ENCODE measurements at places on chromosomes 12 and 14.

GRCh38 chr12:6666211-6666610 is 3.3 kb upstream of the ING4 start:
- DNase-seq: no peak

DNA sequence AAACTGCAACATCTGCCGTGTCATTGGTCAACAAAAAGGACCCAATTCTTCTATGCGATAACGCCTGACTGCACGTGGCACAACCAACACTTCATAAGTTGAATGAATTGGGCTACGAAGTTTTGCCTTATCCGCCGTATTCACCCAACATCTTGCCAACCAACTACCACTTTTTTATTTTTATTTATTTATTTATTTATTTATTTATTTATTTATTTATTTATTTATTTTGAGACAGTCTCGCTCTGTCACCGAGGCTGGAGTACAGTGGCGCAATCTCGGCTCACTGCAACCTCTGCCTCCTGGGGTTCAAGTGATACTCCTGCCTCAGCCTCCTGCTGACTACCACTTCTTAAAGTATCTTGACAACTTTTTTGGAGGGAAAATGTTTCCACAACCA is 127.4 kb downstream of the RASSF9 start:
- DNase-seq: no peak

- DNase-seq: peak; percentile 55
Measured at GRCh38 chr12:104790296-104791125, 167.6 kb downstream of the SLC41A2 start.

- DNase-seq: no peak
Measured at GRCh38 chr14:73739174-73739898, 25.2 kb upstream of the PNMA1 start.

- no peak for DNase-seq
Measured at GRCh38 chr14:99441918-99442317, 38.7 kb downstream of the SETD3 start.

DNA sequence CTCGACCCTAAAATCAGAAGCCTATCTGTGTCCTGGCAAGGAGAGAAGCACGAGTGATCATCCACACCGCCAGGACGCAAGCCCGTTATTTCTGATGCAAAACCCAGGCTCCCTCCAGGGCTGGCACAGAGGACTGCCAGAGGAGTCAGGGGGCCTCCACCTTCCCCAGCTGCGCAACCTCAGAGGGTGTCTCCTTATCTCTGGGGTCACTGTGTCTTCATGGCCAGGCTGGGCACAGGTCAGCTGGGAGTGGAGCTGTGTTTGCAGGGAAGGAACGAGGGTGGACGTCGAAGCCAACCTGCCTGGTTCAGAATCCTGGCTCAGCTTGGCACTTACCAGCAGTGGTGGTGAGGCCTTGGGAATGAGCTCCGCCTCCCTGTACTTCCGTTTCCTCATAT is 12.0 kb upstream of the SERPINA3 start:
- no peak for DNase-seq

- DNase-seq: no peak
Measured at GRCh38 chr12:52710730-52711129, 7.4 kb upstream of the KRT77 start.

DNA sequence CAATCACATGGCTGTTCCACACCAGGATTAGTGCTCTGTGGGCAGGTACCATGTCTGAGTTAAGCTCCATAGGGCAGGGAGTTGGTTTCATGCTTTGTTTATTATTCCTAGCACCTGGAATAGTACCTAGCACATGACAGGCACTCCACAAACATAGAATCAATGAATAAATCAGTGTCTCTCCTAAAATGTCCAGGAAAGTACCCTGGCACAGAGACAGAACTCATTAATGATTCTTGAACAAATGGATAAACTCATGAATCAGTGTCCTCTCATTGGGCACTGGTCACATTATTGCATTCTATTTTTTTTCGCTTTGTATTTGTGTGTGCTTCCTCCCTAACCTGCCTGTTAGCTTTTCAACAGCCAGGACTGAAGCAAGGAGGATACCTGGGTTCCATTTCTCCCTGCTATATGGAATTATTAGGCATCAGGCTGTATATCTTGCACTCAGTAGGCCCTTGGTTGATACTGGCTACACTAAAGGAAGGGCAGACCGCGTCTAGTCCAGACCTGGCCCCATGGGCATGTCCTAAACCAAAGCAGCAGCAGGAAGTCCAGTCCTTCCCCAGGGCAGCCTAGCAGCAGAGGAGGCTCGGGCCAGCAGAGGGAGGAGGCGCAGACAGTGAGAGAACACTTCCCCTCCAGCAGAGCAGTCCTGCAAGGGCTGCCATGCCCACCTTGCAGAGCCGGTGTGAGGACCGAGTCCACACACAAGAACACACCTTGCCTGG is 18.4 kb downstream of the HDAC7 start:
- no peak for DNase-seq

- no peak for DNase-seq
Measured at GRCh38 chr12:104460041-104460719, 3.4 kb downstream of the CHST11 start.

- DNase-seq: no peak
Measured at GRCh38 chr12:22082190-22082701, 36.2 kb downstream of the CMAS start.

- DNase-seq: no peak
Measured at GRCh38 chr12:76587428-76588178, 28.0 kb upstream of the OSBPL8 start.

DNA sequence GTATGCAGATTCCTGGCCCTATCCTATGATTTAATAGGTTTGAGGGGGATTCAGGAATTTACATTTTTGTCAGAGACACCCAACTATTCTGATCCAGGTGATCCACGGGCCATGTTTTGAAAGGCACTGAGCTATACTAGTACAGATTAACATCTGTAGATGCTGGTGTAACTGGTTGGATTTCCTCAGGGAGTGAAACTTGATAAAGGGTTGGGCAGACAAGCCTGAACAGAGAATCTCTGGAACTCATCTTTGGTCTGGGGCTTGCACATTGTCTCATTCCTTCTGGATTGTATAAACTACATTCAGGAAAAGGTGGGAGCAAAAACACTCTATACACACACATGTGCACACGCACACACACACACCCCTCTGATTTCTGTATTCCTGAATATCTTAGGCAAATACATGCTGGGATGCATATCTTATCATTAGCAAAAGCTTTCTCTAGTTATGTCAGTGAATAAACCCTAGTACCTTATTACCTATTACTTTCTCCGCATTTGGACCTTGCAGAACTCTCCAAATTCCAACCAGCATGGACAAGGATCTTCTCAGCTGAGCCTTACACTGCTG is 104.6 kb downstream of the SLC38A1 start:
- no peak for DNase-seq

DNA sequence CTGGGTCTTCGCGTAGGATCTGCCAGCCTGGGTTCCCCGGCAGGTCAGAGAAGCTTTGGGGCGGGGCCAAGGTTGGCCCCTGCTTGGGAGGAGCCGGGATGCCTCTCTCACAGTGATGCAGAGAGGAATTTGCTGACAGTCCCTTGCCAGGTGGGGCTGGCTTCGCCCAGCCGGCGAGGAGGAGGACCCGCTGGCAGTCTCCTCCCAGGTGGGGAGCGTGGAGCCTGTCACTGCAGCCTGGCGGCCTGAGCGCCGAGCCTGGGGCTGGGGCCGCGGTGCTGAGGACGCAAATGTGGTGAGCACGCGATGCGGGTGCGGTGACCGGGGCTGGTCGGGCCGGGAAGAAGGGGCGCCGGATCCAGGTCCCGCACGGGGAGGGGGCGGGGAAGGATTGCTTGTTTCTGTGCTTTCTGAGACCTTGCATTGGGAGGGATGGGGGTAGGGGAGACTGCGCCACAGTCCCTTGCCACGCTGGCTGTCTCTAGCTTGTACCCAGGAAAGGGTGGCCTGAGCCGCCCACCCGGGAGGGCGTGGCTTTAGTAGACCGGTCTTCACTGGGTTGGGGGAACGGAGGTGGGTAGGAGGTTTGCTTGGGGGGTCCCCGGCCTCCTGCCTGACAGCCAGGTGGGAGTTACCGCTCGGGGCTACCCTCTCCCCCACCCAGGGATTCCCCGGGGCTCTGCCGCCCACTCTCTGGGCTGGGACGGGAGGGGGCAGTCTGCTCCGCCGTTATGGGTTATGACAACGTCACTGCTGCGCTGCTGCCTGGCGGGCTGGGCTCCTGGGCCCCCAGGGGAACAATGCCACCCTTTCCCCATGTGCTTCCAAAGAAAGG is at the start of gene TMEM63C:
Gene TMEM63C (plus strand): TSS at position 196 of the 835 bp plus-strand sequence. CDS start 37,016 bp downstream, outside the sequence.
- peak; percentile 65 for DNase-seq

DNA sequence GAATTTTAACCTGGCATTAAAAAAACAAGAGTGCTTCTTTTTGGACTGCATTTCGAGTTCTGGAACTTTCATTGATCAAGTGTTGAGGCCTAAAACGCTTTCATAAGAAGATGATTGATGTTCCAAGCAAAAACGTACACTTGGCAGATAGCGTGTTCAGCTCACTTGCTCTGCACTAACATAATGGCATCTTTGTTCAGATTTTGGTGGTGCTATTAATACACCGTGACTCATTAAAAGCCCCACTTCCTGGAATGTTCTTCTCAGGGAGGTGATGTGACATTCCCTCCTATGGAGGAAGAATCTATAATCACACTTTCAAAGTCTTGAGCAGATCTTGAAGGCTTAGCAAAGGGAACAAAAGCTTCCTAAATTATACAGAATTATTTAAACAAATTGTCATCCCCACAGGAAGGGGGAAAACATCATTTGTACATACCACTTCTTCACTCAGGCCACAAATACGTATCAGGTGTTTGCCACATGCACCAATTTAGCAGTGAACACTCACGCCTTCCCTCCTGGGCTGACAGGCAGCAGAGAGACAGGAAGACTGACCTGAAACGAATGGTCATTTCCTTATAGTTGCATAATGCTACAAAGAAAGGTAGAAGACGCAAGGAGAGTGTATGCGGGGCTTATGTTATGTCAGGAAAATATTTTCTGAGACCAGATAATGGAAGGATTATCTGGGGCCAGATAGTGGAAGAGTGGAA is 15.4 kb downstream of the HSP90AA1 start:
- no peak for DNase-seq

DNA sequence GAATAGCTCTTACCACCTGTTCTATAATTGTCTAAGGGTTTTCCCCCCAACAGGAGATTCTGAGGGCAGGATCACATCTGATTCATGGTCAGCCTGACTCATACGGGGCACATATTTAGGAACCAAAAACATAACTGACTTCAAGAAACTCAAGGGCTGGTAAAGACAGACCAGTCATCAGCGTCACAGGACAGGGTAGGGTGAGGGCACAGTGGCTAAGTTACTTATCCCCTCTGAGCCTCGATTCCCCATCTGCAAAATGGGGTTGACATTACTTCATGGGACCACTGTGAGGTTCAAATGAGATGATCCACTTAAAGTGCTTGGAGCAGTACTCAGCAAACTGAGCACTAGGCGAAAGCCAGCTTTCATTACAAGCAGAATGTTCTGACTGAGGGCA is 606 bp downstream of the CINP start:
- DNase-seq: peak; percentile 43

DNA sequence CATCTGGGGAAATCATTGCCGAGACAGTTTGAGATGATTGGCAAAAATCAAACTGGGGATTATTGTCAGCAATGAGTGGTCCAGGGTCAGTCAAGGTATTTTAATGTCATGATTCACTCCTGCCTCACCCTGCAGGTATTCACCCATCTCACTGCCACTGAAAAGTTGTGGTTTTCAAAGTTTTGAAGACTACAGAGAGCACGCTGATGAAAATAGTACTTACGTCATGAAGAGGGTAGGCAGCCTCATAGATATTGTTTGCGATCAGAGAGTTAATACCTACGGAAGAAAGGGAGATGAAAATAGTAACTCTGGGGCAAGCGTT is 138.0 kb downstream of the ANO2 start:
- no peak for DNase-seq

DNA sequence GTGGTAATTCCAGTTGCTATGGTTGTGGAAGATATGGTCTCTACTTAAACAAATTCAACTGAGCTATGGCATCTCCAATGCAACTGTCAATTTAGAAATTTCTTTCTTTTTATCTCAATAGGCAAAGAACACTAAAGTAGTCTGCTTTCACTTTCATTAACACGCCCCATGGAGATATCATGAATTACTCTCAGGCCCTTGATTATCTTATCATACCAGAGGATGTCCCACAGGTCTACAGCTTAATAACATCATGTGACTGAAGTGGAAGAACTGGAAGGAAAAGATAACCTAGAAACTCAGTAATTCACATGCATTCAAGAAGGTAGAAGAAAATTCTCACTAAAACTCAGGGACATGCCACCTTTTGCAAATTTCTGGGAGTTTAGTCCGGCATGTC is 114.3 kb downstream of the FLRT2 start:
- DNase-seq: no peak

GRCh38 chr12:15118955-15119354 is 102.3 kb downstream of the RERG start:
- no peak for DNase-seq

GRCh38 chr12:58965568-58965967 is 45.3 kb upstream of the LRIG3 start:
- DNase-seq: no peak

DNA sequence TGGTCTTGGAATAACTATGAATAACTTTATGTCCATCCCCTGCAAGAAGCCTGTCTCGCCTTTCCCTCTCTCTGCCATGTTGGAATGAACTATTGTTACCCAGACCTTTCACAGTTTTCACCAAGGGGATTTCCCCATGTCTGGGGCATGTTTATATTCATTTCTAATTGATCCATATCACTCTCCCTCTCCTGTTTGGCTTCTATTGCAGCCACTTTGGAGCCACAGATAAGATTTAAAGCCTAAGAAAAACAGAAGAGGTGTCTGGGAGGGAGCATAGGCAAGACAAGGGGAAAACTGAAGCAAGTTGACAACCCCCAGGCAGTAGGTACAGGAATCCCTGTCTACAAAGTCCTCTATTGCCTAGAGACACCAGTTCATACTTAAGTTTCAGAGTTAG is 41.0 kb upstream of the FOXJ2 start:
- no peak for DNase-seq

DNA sequence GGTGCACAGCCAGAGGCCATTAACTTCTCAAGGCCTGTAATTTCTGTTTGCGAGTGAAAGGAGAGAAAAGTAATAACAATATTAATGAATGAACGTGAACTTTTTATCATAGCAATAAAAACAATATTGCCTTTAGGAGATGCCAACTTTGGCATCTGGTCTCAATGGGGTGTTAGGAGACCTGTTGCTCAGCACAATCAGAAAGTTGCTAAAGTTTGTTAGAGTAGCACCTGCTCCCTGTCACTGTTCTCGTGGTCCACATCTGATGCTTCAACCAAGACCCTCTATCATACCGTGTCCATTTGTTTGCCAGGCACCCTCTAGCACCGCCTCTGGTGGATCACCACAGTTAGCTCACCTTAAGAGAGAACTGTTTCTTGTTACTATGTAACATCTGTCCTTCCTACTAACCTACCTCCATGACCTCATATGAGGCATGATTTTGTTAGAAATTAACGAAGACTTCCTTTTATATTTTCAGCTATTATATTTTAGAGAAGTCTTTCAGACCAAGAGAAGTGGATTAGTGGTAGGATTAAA is 12.5 kb upstream of the CLEC4E start:
- DNase-seq: no peak

- DNase-seq: no peak
Measured at GRCh38 chr14:39055786-39056474, 47.1 kb downstream of the SEC23A start.

- DNase-seq: no peak
Measured at GRCh38 chr12:42648061-42648460, 58.5 kb upstream of the PRICKLE1 start.

All from stimulated activated CD4-positive, alpha-beta T cell treated with anti-CD3 and anti-CD28 coated beads, Interleukin-4, amount 100 ng/mL, for 1 hour (primary cell).